ENCODE measurements at places on chromosomes 4 and X.

DNA sequence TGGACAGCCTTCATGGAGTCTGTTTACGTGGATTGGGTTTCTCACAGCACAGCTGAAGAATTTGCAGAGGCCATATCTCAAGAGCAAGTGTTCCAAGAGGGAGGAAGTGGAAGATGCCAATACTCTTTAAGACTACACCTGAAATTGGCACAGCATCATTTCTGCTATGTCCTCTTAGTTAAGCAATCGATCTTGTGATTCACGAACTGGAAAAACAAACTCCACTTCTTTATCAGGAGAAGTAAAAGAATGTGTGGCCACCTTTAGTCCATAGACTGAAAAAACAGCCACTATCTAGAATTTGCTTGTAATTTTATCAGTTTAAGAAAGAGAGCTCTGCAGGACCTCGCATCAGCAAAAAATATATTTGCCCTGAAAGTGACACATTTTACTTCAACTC is 473.1 kb upstream of the ATOH1 start:
- DNase-seq: no peak

- DNase-seq: no peak
These were observed 41.0 kb upstream of the CDKN2AIP start for GRCh38 chr4:183403486-183403885.

- no peak for DNase-seq
These were observed 26.3 kb downstream of the DCLK2 start for GRCh38 chr4:150104404-150105027.

DNA sequence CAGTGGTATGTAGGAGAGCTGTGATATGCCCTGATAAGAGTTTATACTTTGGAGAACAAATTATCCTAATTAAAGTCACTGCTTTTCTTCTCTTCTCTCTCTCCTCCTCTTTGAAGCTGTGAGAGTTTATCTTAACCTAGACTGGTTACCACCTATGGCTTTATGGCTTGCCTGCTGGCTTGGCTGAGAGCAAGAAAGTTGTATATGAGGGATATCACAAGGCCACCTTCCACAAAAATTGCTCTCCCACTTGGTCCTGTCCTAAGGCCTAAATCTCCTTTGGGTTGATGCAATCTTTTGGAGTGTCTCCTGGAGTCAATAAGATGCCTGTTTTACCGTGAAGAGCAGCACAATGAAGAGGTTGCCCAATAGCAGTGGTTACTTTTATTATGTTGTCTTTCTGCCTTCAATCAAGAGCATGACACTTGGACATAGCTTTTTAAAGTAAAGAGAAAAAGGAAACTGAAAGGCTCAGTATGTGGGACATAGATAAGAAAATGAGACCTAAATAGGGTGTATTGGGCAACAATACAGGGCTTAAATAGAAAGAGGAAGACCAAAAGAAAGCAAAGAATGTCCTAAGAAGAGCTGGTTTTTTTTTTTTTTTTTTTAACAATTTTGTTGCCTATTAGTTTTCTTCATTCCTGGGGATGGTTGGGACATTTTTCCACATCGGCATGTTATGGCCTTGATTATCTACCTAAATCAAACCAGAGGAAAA is 9.2 kb downstream of the GUCY1A1 start:
- no peak for DNase-seq

DNA sequence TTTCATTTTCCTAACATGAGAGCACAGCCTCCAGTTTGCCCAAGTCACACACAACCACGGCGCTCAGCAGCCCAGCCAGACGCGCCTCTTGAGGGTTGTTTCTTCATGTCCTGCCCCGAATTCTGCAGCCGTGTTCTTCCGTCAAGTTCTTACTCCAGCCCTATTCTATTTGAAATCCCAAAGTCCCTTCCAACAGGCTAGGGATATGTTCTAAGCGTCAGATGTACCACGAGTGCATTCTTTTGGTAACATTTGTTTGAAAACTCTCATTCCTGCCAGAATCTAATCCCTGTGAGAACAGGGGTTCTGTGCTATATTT is 23.1 kb downstream of the ACSL1 start:
- DNase-seq: no peak

DNA sequence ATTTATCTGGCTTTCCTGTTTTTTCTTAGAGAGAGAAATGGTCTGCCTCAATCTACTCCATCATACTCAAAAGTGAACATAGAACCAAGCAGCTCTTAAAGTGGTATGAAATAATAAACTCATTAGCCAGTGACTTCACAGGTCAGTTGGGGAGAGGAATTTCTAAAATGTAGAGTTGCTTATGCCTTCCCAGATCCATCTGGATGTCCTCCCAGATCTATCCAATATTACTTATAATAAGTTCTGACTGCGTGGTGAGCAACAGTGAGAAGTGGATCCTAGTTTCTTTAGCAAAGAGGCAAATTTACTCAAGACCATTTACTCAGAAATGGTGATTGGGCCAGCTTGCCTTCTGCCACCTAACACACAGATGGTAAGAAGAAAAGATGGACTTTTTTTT is 748.0 kb downstream of the PCDH18 start:
- DNase-seq: no peak

- no peak for DNase-seq
These were observed 115.7 kb downstream of the PWWP3B start for GRCh38 chrX:106283841-106284240.

GRCh38 chr4:152117933-152118507 is 357.2 kb upstream of the GATB start:
- no peak for DNase-seq

- no peak for DNase-seq
These were observed 19.8 kb downstream of the DGKQ start for GRCh38 chr4:953574-953915.

GRCh38 chr4:75724066-75724866 is at the start of gene USO1:
Gene USO1, plus strand, starts transcription at chr4:75724577. Its CDS starts 243 bp downstream, at chr4:75724820.
- peak; percentile 96 for DNase-seq

- DNase-seq: no peak
These were observed 16.6 kb downstream of the BST1 start for GRCh38 chr4:15719506-15719905.

DNA sequence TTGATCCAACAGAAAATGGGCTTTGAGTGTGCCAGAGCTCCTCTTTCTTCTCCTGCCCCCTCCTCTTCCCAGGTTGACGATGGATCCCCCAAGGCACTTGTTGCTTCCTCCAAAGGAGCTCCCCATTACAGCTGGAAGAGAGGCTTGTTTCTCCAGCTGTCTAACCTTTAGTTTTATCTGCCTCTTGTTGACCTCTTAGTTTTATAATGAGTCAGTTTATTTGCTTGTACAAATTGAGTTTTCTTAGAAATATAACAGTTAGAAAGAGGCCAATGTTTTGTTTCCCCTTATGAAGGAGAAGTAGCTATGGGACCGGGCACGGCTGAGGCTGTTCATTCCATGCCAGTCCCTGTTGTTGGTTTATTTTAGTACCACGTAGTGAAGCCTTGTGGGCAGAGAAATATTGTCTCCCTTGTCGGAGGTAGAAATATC is 158.2 kb downstream of the SPRY1 start:
- no peak for DNase-seq

GRCh38 chr4:25810461-25811373 is 52.1 kb downstream of the SEL1L3 start:
- no peak for DNase-seq

DNA sequence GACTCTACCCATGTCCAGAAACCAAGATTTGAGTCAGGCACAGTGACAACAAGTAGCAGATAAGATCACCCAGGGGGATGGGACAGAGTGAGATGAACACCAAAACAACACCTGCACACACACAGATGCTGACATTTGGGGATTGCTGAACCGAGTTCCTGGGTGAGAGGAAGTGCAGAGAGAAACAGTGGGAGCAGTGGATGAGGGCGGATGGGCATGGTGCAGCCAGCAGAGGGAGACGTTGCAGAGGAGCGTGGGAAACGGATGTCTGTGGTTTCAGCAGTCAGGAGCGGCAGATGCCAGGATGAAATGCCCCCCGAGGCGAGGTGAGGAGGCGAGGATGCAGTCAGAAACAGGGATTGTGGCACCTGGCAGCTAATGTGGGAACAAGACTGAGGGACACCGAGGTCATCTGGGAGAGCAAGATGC is 78.6 kb upstream of the STS start:
- DNase-seq: no peak

GRCh38 chr4:126916626-126917140 is 716.1 kb upstream of the INTU start:
- no peak for DNase-seq

- DNase-seq: no peak
These were observed 62.7 kb upstream of the HELT start for GRCh38 chr4:184955636-184956035.

DNA sequence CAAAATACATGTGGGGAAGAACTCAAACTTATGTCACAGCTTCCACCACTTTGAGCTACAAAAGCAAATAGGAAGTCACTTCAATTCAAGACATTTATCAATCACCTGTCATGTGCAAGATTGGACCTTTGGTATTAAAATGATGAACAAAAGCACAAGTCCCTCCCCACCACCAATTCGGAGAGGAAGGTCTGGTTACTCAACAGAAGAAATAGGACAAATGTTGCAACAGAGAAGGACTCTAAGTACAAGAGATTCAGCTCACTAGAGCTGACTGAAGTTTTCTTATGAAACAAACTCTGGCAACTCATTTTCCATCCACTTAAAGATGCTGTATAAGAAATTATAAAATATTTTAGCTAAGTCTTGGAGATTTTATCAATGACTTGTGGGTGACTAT is 16.0 kb upstream of the MMRN1 start:
- DNase-seq: no peak

DNA sequence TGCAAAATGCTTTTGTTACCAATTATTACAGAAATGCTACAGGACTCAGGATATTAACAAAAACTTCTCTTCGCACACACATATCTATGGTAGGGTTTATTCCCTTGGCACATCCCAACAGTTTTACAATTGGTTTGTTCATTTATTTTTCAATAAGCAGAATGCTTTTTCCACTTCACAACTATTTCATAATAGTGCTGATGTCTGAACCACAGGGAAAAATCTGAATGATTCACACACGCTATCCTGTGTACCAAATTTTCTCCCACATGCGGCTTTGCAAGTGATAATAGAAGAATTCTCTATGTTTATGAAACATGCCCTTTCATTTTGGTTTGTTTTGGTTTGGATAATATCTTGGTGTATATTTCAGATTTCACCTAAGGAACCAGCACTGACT is 725.7 kb upstream of the TENM3 start:
- no peak for DNase-seq

DNA sequence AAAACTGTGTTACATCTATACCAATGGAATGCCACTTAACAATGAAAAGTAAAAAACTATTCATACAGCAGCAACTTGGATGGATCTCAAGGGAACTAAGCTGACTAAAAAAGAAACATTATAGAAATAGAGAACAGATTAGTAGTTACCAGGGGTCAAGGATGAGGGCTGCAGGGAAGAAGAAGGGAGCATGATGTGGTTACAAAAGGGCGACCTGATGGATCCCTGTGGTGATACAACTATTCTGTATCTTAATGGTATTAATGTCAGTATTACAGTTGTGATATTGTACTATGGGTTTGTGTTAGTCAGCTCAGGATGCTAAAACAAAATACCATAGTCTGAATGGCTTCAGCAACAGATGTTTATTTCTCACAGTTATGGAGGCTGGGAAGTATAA is 190.7 kb downstream of the ZNF674 start:
- DNase-seq: no peak

GRCh38 chrX:40383360-40383759 is 197.4 kb upstream of the ATP6AP2 start:
- DNase-seq: no peak

GRCh38 chrX:103215425-103215991 is 600 bp downstream of the BEX4 start:
- DNase-seq: no peak

GRCh38 chrX:134694333-134695322 is 36.4 kb upstream of the PLAC1 start:
- DNase-seq: no peak

DNA sequence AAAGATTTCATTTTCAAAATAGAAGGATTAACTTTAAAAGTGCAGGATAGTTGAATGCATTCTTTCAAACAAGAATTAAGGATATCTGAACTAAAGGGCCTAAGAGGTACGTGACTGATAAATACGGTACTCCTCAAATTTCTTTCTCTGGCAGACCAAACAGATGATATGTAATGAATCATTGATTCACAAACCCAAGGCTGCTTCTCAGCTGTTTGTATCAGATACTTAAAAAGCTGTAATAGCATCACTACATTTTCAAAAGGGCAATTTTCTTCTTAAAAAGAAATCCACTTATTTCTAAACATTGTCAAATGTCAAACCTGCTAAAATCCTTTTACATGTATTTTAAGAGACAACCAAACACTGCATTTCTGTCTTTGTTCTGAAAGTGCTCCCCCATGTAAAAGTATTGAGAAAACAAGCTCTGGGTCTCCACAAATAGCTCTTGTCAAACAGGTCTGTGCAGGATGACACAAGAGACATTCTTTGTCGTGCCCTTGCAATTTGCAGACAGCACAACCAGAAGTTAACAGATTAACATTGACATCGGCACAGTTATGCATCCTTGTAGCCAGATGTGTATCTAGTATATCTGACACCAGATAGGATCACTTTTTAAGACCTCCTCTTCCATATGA is 82.0 kb downstream of the MANBA start:
- DNase-seq: no peak

- DNase-seq: no peak
These were observed 225.4 kb upstream of the AGA start for GRCh38 chr4:177667687-177668086.

- DNase-seq: no peak
These were observed 165.3 kb downstream of the GLRA2 start for GRCh38 chrX:14694611-14695010.

GRCh38 chr4:165873298-165874071 is 448 bp downstream of the TLL1 start:
- DNase-seq: peak; percentile 13

DNA sequence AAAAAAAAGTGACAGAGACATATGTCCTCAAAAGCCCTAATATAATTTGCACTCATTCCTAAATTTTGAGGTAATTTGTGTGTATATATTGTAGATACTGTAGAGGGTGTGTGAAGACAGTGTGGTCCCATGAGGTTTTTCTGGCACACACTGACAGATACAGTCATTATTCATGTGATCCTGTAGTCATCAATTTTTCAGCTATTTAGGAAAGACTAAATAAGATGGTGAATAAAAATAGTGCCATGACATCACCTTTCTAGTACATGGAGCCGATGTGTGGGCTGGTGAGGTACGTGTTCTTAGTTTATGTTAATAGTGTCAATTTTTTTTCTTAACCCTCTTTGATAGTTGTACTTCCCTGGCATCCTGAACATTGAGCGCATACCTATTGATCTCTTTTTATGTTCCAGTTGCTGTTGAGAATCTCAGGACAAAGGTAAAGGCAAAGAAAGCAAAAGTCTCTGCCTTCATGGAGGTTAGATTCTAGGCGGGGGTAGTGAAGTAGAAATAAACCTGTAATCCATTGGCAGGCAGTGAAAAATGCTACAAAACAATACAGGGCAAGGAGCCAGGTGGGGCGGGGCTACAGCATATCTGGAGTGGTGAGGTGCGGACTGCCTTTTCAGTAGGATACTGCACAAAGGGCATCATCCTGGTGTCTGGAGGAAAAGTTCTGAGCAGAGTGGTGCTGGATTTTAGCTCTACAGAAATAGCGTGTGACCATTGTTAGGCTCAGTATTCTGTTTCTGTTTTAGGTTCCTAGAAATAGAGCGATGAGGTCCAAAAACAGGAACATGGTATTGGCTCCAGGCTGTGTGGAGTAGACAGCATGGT is 93.8 kb downstream of the ARHGAP10 start:
- DNase-seq: no peak

All from substantia nigra (tissue), 51 donors.